ENCODE measurements at places on chromosomes 3 and 15.

GRCh38 chr3:150583028-150583427, 20.1 kb upstream of the SELENOT start:
- no peak for DNase-seq

DNA sequence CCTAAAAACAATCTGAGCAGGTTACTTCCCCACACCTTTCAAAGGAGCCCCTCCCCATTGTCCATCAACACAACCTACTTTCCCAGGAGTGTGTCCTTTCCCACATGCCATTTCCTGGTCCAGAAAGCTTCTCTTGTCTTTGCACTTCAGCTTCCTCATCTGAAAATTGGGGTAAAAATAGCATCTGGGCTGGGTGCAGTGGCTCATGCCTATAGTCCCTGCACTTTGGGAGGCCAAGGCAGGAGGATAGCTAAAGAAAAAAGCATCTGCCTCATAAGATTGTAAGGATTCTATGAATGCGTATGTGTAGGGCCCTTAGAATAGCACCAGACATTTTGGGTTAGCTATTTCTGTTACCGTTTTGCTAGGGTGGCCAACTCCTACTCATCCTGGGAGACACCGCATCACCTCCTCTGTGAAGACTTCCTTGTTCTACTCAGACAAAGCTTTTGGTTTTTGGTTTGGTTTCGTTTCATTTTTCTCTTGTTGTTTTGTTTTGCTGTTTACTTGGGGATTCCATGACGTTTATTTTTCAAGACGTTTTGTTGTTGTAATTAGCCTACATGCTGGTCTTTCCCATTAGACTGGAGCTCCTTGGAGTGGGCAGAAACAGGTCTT, 224.4 kb upstream of the TLE3 start:
- DNase-seq: no peak

GRCh38 chr3:142915636-142916035, 26.8 kb upstream of the PCOLCE2 start:
- DNase-seq: no peak

- no peak for DNase-seq
These were observed 23.2 kb upstream of the ACTC1 start for GRCh38 chr15:34818526-34818925.

GRCh38 chr3:193868590-193868989, 267.4 kb upstream of the HES1 start:
- DNase-seq: no peak

GRCh38 chr15:77440378-77440999, 19.8 kb downstream of the HMG20A start:
- DNase-seq: no peak

Measured in tibial nerve (tissue), 4 donors.